ENCODE measurements at places on chromosomes 13 and 19.

DNA sequence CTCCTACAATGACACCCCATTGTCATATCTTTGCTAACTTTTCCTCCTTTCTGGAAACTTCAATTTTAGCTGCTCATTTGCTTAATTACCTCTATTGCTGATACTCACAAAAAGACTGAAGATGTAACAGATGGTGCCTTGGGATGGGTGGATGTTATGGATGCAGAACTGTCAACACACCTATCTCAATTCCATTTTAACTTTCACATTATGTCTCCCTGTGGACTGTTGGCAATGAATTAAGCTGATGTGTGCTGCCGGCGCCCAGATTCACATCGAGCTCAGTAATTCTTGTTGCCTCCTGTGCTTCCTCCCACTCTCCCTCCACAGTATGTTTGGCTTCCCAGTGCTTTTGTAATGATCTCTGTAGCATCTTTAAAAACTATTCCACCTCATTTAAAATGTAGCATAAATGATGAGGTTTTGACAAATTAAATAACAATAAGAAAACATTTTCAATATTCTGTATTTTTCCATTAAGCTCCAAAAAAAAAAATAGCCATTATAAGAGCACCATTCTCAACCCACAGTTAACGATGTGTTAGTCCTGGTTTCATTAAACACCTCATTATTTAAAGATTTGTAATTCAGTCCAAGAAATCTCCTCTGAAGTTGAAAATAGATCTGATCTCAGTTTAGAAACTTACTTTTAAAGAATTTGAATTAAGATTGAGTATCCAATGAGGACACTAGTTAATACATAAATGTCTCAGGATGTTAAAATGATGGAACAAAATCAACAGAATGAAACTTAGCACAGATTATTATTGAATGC is 99.9 kb upstream of the FAM216B start:
- no peak overlapping the region for H3K4me3 ChIP-seq
- DNase-seq: no peak
- H3K27me3 ChIP-seq: peaks cover 21% of the 10 kb centered on the region

DNA sequence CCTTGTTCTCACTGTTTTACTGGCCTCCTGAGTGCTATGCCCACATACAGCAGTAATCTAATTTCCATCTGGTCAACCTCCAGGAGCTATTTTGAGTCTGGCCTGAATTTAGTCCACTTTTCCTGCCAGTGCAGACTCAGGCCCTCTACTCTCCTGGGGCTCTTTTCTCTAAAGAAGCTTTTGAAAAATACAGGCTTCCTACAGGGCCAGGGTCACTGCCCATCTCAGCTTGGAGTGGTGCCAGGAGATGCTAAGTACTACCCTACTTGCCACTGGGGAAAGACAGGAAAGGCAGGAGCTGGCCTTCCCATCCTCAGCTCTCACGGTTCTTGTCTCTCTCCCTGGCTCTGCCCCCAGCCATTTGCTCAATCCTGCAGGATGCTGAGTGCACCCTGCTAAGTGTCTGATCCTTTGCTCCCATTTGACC is 101.7 kb upstream of the SERP2 start:
- DNase-seq: no peak
- H3K27me3 ChIP-seq: peaks cover 5% of the 10 kb centered on the region
- no peak overlapping the region for H3K4me3 ChIP-seq

GRCh38 chr13:51311231-51311630 is 28.3 kb upstream of the SERPINE3 start:
- no peaks in the 10 kb centered on the region for H3K4me1 ChIP-seq
- H3K36me3 ChIP-seq: no peaks in the 10 kb centered on the region
- no peak overlapping the region for H3K27ac ChIP-seq

DNA sequence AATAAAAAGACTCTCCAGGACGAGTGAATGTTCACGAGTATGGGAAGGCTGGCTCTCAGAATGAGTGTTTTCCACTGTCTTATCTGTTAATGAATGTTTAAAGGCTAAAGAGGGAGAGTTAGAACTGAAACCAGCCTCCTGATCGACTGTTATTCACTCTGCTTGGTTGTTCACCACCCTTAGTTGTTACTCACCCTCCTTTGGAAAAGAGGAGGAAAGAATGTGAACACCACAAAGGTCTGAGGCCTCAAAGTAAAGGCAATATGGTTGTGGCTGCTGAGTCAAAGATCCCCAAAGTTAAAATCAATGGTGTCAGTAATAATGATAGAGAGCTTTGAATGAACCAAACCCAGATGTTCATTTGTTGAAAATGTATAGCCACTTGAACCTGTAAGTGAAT is 1793.2 kb upstream of the PCDH20 start:
- no peak overlapping the region for H3K4me3 ChIP-seq
- no peaks in the 10 kb centered on the region for H3K36me3 ChIP-seq
- H3K27ac ChIP-seq: no peak overlapping the region
- DNase-seq: no peak
- no peaks in the 10 kb centered on the region for H3K4me1 ChIP-seq

- no peaks in the 10 kb centered on the region for H3K36me3 ChIP-seq
- H3K27ac ChIP-seq: no peak overlapping the region
- no peaks in the 10 kb centered on the region for H3K4me1 ChIP-seq
- no peak overlapping the region for H3K4me3 ChIP-seq
- no peaks in the 10 kb centered on the region for H3K27me3 ChIP-seq
These were observed 133.9 kb upstream of the WASF3 start for GRCh38 chr13:26423629-26424028.

DNA sequence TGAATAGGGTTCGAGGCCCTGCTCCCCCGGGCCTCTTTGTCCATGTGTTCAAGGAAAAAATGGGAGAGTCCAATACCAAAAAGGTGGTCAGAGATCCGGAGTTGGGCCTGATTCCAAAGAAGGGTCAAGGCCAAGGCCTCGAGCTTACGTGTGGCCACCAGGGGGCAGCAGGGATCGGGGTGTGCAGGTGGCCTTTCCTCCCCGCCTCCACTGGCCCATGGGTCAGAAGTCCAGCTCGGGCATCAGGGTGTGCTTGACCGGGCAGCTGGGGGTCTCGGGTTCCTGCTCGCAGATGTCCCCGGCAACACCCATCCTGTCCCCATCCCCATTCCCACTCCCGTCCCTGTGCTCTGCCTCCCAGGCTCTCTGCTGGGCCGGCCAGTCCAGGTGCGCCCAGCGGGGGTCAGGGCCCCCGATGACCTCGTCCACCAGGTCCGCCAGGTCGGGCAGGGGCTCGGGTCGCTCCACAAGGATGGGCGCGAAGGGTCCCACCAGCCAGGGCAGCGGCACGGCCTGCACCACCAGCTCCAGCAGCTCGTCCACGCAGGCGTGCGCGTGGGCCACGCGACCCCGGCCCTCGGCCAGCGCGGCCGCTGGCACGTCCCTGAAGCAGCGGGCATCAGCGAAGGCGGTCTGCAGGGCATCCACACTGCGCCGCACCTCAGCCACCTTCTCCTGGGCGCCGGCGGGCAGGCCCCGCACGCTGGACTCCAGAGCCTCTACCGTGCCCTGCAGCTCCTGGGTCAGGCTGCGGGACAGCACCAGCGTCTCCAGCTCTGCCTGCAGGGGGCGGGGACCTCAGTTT is 5.2 kb upstream of the PLIN4 start:
- no peaks in the 10 kb centered on the region for H3K27me3 ChIP-seq
- H3K4me3 ChIP-seq: no peak overlapping the region
- no peak overlapping the region for H3K27ac ChIP-seq
- H3K4me1 ChIP-seq: no peaks in the 10 kb centered on the region
- peak; percentile 31 for DNase-seq

- no peak for DNase-seq
- H3K4me3 ChIP-seq: no peak overlapping the region
- no peaks in the 10 kb centered on the region for H3K27me3 ChIP-seq
- H3K27ac ChIP-seq: no peak overlapping the region
- no peaks in the 10 kb centered on the region for H3K36me3 ChIP-seq
These were observed 203.2 kb downstream of the FGF14 start for GRCh38 chr13:102198418-102199311.

DNA sequence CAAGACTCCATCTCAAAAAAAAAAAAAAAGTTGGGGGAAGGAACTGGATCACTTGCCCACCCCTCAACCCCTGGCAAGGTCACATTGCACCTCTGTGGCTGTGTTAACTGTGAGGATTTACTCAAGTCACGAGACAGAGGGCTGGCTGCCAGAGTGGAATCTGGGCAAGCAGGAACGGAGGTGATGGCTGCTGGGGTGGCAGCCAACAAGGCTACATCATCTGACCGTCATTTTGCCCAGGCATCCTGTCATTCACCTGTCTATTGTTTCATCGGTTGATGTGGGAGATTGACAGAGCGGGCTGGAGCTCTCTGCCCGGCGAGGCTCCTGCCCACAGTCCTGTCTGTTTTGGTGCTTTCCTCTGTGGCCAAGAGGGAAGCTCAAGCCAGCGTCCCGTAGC is 75.7 kb downstream of the DPF1 start:
- H3K4me1 ChIP-seq: peaks cover 3% of the 10 kb centered on the region
- no peak overlapping the region for H3K27ac ChIP-seq
- DNase-seq: no peak
- H3K27me3 ChIP-seq: no peaks in the 10 kb centered on the region

- peak; percentile 26 for DNase-seq
- H3K4me3 ChIP-seq: no peak overlapping the region
These were observed 82.9 kb downstream of the PDS5B start for GRCh38 chr13:32669030-32669646.

DNA sequence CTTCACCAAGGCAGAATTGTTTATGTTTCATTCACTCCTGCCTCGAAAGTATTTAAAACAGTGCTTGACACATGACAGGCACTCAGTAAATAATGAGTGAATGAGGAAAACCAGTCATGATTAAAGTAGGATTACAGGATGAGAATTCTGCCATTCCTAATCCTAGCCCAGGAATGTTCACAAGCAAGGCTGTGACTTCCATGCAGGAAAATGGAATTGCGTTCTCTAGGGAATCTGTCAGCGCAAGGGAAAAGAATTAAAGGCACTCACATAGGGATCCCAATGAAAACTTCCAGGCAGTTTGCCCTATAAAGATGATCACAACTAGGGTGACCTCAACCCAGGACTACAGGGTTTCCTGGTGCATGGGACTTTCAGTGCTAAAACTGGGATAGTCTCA is 143.4 kb downstream of the CYSLTR2 start:
- DNase-seq: no peak
- no peak overlapping the region for H3K4me3 ChIP-seq
- H3K27ac ChIP-seq: no peak overlapping the region

DNA sequence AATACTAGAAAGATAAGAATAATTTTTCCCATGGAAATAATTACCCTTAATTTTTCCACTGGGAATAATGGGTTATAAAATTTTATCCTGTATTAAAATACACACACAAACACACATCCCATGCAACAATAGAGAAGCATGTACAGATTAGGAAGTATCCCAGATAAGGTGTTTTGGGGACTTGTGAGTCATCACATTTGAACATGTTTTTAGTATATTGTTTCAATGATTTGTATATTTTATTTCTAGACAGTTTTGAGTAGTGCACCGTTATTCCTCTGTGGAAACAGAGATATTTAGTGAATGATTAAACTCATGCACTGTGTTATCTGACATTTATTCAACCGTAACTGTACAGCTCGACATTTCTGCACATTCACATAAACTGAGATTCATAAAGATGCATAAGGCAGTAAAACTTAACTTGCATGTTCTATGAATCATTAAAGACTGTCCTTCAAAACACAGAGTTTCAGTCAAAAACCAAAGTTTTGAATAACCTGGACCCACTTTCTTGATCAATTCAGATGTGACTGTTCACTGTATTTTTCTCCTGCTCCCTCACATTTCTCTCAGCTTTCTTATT is 30.1 kb downstream of the KLF12 start:
- H3K36me3 ChIP-seq: peaks cover 25% of the 10 kb centered on the region
- no peak for DNase-seq
- H3K4me3 ChIP-seq: no peak overlapping the region
- no peaks in the 10 kb centered on the region for H3K27me3 ChIP-seq
- peaks cover 5% of the 10 kb centered on the region for H3K4me1 ChIP-seq

DNA sequence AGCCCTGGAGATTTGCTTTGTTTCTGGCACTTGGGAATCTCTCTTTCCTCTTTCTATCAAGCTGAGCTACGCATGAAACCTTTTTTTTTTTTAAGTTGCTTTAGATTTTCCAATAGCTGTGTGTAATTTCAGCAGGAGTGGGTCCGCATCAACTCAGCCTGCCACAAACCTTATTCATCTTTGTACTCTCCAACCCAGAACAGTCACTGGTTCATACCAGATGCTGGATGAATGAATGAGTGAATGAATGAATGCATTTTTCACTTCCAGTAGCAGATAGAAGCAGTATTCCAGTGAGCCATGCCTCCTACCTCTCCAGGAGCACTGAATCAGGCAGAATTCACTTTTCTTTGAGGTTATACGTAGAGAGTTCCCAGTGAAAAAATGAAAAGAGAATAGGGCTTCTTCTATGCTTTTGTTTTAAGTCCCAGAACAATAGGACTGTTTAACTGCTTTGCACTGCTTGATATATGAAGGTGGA is 221.1 kb downstream of the TM9SF2 start:
- no peak for DNase-seq
- no peaks in the 10 kb centered on the region for H3K27me3 ChIP-seq
- no peaks in the 10 kb centered on the region for H3K36me3 ChIP-seq
- no peak overlapping the region for H3K27ac ChIP-seq
- H3K4me3 ChIP-seq: no peak overlapping the region

- no peak overlapping the region for H3K27ac ChIP-seq
- no peaks in the 10 kb centered on the region for H3K36me3 ChIP-seq
- H3K4me3 ChIP-seq: no peak overlapping the region
- H3K4me1 ChIP-seq: no peaks in the 10 kb centered on the region
These were observed 34.8 kb upstream of the DPRX start for GRCh38 chr19:53597023-53597422.

DNA sequence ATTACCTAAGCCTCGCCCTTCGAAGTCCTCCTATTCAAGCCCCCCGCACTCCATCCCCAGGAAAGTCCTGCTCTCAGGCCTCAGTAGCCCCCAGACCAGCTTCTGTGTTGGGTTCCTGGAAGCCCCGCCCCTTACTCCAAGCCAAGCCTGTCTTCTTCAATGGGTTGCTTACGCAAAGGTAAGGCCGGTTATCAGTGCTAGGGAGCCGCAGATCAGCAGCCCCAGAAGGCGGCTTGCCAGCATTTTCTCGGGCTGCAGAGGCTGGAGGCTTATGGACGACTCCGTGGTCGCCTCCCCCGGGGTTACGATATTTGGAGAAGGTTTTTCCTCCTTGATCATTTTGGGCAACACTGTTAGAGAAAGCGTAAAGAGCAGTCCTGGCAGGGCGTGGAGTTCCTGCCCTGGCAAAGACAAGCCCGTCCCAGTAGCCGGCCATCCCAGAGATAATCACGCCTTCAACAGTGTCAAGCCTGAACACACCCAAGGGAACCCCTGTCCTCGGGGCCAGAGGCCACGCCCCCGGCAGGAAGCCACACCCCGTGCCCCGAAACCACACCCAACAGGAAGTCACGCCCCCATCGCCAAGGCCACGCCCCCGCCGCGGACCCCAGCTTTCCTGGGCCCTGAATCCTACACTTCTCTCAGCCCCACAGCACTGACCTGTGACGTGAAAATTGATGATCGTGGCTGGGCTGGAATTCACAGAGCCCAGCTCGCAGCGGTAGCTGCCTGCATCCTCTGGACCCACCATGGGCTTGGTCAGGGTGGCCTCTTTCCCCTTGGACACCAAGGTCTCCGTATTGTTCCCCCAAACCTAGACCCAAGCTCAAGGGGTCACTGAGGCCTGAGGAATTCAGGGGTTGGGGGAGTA is 954 bp upstream of the RASIP1 start:
- peak; percentile 54 for DNase-seq
- peaks cover 34% of the 10 kb centered on the region for H3K4me1 ChIP-seq
- no peak overlapping the region for H3K27ac ChIP-seq
- no peaks in the 10 kb centered on the region for H3K36me3 ChIP-seq
- no peak overlapping the region for H3K4me3 ChIP-seq
- peaks cover 19% of the 10 kb centered on the region for H3K27me3 ChIP-seq

All from activated CD8-positive, alpha-beta T cell treated with anti-CD3 and anti-CD28 coated beads, Interleukin-2, amount 10 ng/mL, durations not matched to agents 7 days and 5 days (primary cell).